ENCODE measurements at places on chromosomes 6 and 20. TPM values are rescaled to one million over a fixed set of nuclear protein-coding genes. Genes with fewer than 3 reads are reported as not detected.
A peak's percentile ranks its signal among the peaks of the same experiment; 100 is the strongest.

Gene FERMT1
- not detected for total RNA-seq

Gene SLC22A23
- total RNA-seq = 0.11 TPM

Gene ERMARD
- total RNA-seq = 22.4 TPM

Gene LIN28B
- not detected for total RNA-seq

Gene CALHM4
- not detected for total RNA-seq

Gene CRISP2
- not detected for total RNA-seq

- no peaks in the 10 kb centered on the region for H3K4me1 ChIP-seq
- peaks cover 4% of the 10 kb centered on the region for H3K27me3 ChIP-seq
- no peaks in the 10 kb centered on the region for H3K36me3 ChIP-seq
- no peak overlapping the region for H3K4me3 ChIP-seq
Measured at GRCh38 chr20:61734733-61735502, 330.8 kb downstream of the TAF4 start.

- no peak overlapping the region for H3K27ac ChIP-seq
- no peaks in the 10 kb centered on the region for H3K36me3 ChIP-seq
- peaks cover 3% of the 10 kb centered on the region for H3K4me1 ChIP-seq
- no peak for DNase-seq
- H3K27me3 ChIP-seq = peaks cover 18% of the 10 kb centered on the region
- H3K4me3 ChIP-seq = no peak overlapping the region
Measured at GRCh38 chr6:89385156-89385667, 26.9 kb downstream of the RRAGD start.

GRCh38 chr20:23360531-23360930 is 1.5 kb upstream of the GZF1 start:
- peak overlapping the region; percentile 98 for H3K27ac ChIP-seq
- peak overlapping the region; percentile 81 for H3K4me3 ChIP-seq
- peaks cover 56% of the 10 kb centered on the region for H3K4me1 ChIP-seq
- peaks cover 17% of the 10 kb centered on the region for H3K36me3 ChIP-seq

DNA sequence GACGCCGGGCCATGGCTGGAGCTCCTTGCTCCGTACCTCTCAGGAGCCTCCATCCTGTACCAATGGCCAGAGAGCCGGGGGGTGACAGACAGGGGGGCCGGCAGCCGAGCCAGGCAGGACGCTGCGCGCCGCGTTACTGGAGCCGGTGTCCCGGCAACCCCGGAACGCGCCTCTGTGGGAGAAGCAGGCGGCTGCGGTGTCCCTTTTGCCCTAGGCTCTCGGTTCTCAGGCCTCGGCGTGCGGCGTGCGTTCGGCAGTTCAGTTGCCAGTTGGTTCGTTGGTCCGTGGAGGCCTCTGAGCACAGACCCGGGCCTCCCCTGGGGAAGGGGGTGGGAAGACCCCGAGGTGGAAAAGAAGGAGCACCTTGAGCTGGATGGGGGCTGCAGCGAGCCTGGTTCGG is at the start of gene SPATS1:
Gene SPATS1, plus strand, starts transcription at position 162 of the 400 bp plus-strand sequence. CDS start 446 bp downstream, outside the sequence.
- H3K4me3 ChIP-seq = no peak within 1 kb of the TSS
- H3K36me3 ChIP-seq = no peaks in the 10 kb centered on the region
- H3K4me1 ChIP-seq = no peaks in the 10 kb centered on the region
- H3K27ac ChIP-seq = no peak within 1 kb of the TSS

DNA sequence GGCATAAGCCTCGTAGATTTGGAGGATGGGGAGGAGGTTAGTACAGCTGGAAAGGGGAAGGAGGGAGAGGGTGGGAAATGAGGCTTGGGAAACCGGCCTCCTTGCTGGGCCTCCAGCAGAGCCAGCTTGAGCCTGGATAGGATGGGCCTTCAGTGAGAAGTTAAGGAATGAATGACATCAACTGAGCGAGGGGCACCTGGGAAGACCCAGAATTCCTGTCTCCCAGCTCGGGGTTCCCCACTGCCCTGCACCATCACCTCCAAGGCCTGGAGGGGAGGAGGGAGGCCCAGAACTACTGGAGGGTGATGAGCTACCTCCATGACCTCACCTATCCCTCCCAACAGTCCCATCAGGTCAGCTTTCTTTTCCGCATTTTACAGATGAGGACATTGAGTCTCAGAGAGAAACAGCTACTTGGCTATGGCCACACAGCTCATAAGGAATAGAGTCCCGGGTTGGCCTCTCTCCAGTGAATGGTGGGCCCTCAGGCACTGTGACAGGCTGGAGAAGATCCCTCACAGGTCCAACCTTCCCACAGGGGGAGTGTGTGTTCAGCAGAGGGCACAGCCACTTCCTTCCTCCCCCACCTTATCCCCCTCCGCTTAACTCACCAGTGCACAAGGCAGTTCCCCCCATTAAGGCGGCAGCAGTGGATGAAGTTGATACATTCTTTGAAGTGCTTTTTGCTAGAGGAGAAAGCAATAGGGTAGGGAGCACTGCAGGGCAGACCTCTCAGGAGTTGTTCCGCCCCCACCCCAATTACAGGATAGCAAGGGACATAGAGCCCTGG is 6.8 kb downstream of the DUSP15 start:
- H3K27ac ChIP-seq = no peak overlapping the region
- H3K36me3 ChIP-seq = no peaks in the 10 kb centered on the region
- H3K4me3 ChIP-seq = no peak overlapping the region
- no peaks in the 10 kb centered on the region for H3K4me1 ChIP-seq

DNA sequence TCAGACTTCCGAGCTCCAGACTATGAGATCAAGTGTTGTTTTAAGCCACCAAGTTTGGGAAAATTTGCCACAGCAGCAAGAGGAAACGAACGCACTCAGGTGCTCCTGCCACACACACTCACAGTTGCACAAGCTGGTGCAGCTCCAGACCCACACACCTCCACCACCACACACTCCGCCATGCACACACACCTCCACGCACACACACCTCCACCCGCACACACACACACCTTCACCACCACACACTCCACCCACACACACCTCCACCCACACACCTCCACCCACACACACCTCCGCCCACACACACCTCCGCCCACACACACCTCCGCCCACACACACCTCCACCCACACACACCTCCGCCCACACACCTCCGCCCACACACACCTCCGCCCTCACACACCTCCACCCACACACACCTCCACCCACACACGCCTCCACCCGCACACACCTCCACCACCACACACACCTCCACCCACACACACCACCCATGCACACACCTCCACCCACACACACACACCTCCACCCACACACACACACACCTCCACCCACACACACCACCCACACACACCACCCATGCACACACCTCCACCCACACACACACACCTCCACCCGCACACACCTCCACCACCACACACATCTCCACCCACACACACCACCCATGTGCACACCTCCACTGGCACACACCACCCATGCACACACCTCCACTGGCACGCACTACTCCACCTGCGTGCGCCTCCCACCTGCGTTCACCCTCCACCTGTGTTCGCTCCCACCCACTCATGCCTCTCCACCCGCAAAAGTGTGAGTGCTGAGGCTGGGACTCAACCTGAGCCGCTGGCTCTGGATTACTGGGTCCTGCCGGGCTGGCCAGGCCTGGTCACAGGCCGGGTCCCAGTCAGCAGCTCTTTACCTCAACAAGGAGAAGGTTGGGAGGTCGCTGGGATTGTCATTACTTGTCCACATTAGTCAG is 175.6 kb downstream of the BMP7 start:
- DNase-seq = no peak
- H3K4me1 ChIP-seq = peaks cover 15% of the 10 kb centered on the region
- no peaks in the 10 kb centered on the region for H3K36me3 ChIP-seq
- no peak overlapping the region for H3K4me3 ChIP-seq
- peaks cover 3% of the 10 kb centered on the region for H3K27me3 ChIP-seq

GRCh38 chr6:20242397-20242796 is 30.1 kb upstream of the MBOAT1 start:
- no peak for DNase-seq
- no peak overlapping the region for H3K4me3 ChIP-seq
- H3K36me3 ChIP-seq = no peaks in the 10 kb centered on the region
- no peaks in the 10 kb centered on the region for H3K27me3 ChIP-seq
- no peaks in the 10 kb centered on the region for H3K4me1 ChIP-seq
- H3K27ac ChIP-seq = no peak overlapping the region

DNA sequence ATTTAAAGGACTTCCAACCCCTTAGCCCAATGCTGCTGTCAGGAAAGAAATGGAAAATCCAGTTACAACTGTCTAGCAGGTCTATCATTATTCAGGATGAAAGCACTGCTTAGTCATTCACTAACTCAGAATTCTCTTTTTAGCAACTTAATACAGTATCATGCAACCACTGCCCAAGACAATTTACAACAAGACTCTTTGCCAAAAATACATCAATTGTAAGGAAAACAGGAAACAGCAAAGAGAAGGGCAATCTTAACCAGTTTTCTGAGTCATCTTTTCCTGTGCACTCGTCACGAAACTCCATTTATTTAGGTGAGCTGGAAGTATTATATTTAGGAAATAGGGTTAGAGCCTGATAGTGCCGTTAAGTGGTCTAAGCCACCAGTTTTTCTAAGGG is 1197.7 kb upstream of the CITED2 start:
- no peaks in the 10 kb centered on the region for H3K27me3 ChIP-seq
- no peak for DNase-seq
- H3K4me1 ChIP-seq = no peaks in the 10 kb centered on the region
- no peak overlapping the region for H3K27ac ChIP-seq

DNA sequence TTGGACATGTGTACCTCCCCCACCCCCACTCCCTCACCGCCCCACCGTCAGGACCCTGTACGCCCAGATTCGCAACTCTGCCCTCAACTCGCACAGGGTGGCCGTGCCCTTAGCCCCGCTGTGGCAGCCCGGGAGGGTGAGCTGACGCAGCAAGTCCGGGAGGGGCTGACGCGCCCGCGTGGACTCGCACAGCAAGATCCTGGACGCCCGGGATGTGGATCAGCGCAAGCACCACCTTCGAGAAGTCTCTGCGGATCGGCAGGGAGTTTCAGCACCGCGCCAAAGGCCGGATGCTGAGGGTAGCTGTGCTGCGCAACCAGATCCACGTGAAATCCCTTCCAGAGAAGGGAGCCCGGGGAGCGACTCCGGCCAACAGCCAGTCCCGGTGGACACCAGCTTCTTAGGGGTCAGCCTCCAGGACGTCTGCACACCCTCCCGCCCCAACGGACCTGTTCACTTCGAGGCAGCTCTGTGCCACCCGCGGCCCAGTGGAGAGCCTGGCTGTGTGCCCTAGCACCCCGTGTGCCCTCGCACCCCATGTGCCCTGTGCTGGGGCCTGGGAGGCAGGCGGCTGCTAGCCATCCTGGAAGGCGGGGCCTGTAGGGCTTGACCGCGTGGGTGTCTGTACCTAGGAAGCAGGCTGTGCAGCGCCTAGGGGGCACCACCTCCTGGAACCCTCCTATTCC is 6.7 kb upstream of the GJA10 start:
- DNase-seq = no peak
- H3K27ac ChIP-seq = no peak overlapping the region
- no peak overlapping the region for H3K4me3 ChIP-seq
- H3K27me3 ChIP-seq = peaks cover 21% of the 10 kb centered on the region

GRCh38 chr6:42106112-42107023 is 36.1 kb downstream of the C6orf132 start:
- H3K4me1 ChIP-seq = peaks cover 15% of the 10 kb centered on the region
- H3K27ac ChIP-seq = no peak overlapping the region
- no peaks in the 10 kb centered on the region for H3K36me3 ChIP-seq
- no peak for DNase-seq
- no peak overlapping the region for H3K4me3 ChIP-seq
- H3K27me3 ChIP-seq = no peaks in the 10 kb centered on the region

DNA sequence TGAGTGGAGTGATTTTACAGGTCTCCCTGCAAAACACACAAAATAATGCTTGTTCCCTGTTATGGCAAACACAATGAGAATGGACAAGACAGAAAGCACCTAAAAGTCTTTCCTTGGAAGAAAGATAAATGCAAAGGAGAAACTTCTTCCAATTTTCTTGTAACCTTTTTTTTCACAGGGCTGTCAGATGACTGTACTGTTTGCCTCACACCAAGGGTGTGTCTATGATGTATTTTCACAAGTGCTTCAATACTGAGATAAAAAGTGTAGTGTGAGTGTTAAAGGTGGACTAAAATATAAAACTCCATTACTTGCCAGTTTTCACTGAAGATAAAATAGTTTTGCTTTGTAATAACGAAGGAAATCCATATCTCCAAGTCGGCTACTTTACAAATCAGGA is 194.5 kb downstream of the CENPW start:
- no peaks in the 10 kb centered on the region for H3K4me1 ChIP-seq
- no peak for DNase-seq
- H3K36me3 ChIP-seq = no peaks in the 10 kb centered on the region
- H3K27ac ChIP-seq = no peak overlapping the region
- H3K27me3 ChIP-seq = no peaks in the 10 kb centered on the region

- no peaks in the 10 kb centered on the region for H3K27me3 ChIP-seq
- H3K4me1 ChIP-seq = peaks cover 7% of the 10 kb centered on the region
- no peak for DNase-seq
- peaks cover 10% of the 10 kb centered on the region for H3K36me3 ChIP-seq
- no peak overlapping the region for H3K4me3 ChIP-seq
- H3K27ac ChIP-seq = no peak overlapping the region
Measured at GRCh38 chr6:21022343-21023107, 488.3 kb downstream of the CDKAL1 start.

GRCh38 chr20:35093267-35093884 is 769 bp upstream of the TRPC4AP start:
- H3K4me3 ChIP-seq = peak overlapping the region; percentile 97
- no peaks in the 10 kb centered on the region for H3K27me3 ChIP-seq
- H3K4me1 ChIP-seq = peaks cover 36% of the 10 kb centered on the region
- peaks cover 10% of the 10 kb centered on the region for H3K36me3 ChIP-seq

- no peaks in the 10 kb centered on the region for H3K4me1 ChIP-seq
- no peaks in the 10 kb centered on the region for H3K36me3 ChIP-seq
- H3K27ac ChIP-seq = no peak overlapping the region
- peaks cover 5% of the 10 kb centered on the region for H3K27me3 ChIP-seq
Measured at GRCh38 chr20:5670874-5671273, 79.3 kb upstream of the SHLD1 start.

DNA sequence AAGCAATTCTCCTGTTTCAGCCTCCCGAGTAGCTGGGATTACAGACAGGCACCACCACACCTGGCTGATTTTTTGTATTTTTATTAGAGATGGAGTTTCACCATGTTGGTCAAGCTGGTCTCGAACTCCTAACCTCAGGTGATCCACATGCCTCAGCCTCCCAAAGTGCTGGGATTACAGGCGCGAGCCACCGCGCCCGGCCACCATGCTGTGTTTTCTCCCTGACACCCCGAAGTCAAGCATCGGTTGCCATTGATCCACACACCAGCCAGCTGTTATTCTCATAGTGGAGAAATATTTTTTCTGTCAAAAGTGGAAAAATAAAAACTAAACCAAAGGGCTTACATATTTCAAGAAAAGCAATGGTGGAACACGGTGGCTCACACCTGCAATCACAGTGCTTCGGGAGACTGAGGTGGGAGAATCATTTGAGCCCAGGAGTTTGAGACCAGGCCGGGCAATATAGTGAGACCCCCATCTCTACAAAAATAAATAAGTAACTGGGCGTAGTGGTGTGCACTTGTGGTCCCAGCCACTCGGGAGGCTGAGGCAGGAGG is 157.4 kb downstream of the ZMYND8 start:
- no peak for DNase-seq
- no peaks in the 10 kb centered on the region for H3K36me3 ChIP-seq
- peaks cover 3% of the 10 kb centered on the region for H3K27me3 ChIP-seq

GRCh38 chr6:17486680-17487079 is 93.3 kb downstream of the CAP2 start:
- H3K27ac ChIP-seq = no peak overlapping the region
- peaks cover 20% of the 10 kb centered on the region for H3K27me3 ChIP-seq
- DNase-seq = no peak
- peaks cover 5% of the 10 kb centered on the region for H3K4me1 ChIP-seq
- no peak overlapping the region for H3K4me3 ChIP-seq
- no peaks in the 10 kb centered on the region for H3K36me3 ChIP-seq

- no peaks in the 10 kb centered on the region for H3K27me3 ChIP-seq
- peaks cover 44% of the 10 kb centered on the region for H3K4me1 ChIP-seq
- peak overlapping the region; percentile 76 for H3K27ac ChIP-seq
- H3K36me3 ChIP-seq = no peaks in the 10 kb centered on the region
- H3K4me3 ChIP-seq = peak overlapping the region; percentile 78
Measured at GRCh38 chr6:33632558-33633039, 11.5 kb downstream of the ITPR3 start.
